Tongue (tissue), 3 donors: ENCODE measurements at places on chromosomes 4 and X. TPM values are rescaled to one million over a fixed set of nuclear protein-coding genes. Genes with fewer than 3 reads are reported as not detected.

GRCh38 chr4:142556570-142557238 lies 289.4 kb downstream of the INPP4B start:
- no peak for DNase-seq

GRCh38 chrX:107683124-107683895 lies 55.0 kb downstream of the PRPS1 start:
- no peak for DNase-seq

CLDN34 gene
- not detected for total RNA-seq

HSD17B13 gene
- total RNA-seq = not detected

GNRHR gene
- not detected for total RNA-seq

CSN1S1 gene
- not detected for total RNA-seq

NLGN3 gene
- 3.7 TPM for total RNA-seq

DNA sequence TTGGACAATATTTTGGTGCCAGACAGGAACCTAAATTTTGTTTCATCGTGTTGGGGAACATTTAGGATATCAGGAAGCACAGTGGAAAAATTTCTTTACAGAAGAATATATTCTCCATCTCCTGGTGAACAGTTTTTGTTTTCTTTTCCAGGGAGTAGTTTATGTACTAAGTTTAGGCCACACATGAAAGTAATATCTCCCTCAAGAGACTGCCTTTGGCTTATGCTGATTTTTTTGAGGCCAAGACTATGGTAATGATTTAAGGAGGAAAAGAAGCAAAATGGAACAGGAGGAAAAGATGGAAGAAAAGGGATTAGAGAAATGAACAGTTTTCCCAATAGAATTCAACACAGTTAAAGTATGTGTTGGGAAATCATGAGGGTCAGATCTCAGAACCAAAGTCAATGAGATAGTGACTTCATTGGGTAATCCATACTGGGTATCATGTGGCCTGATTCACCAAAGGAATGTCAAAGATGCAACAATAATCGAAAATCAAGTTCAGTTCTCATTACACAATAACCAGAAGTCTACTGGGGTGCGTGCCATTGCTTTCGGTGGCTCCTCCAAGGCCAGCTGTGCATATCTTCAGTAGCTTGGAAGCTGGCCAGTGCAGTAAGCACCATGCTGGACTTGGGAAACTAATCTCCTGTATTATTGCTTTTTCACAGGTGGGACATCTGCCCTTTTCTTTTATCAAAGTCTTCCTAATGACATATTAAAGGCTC lies 234.8 kb downstream of the COL25A1 start:
- DNase-seq = peak; percentile 79

PAGE2B gene
- not detected for total RNA-seq

DNA sequence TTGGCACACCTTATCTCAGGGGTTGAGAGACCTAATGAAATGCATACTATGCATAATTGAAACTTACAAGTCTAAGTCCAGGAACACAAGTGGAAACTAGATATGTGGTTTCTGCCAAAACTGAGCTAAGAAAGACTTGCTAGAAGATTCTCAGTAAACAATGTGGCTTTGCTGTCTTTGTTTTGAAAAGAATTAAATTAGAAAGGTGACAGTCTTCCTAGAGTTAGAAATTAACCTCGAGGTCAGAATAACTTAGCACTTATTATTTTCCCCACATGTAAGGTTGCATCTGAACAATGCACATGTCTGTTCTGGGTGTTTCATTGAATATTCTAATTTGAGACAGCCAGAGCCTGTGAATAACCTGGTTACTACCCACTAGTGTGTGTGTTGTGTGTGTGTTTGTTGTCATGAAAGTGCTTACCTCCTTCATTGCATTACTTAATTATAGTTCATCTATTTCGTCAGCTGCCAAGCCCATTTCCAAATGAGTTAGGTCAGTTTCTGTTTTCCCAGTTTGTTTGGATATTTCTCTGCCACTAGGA lies 1.5 kb downstream of the EREG start:
- no peak for DNase-seq

RS1 gene
- not detected for total RNA-seq

GRCh38 chr4:1887052-1887451 lies 15.9 kb downstream of the NSD2 start:
- DNase-seq = no peak

GRCh38 chr4:38601244-38601915 lies 62.6 kb upstream of the KLF3 start:
- DNase-seq = no peak

DNA sequence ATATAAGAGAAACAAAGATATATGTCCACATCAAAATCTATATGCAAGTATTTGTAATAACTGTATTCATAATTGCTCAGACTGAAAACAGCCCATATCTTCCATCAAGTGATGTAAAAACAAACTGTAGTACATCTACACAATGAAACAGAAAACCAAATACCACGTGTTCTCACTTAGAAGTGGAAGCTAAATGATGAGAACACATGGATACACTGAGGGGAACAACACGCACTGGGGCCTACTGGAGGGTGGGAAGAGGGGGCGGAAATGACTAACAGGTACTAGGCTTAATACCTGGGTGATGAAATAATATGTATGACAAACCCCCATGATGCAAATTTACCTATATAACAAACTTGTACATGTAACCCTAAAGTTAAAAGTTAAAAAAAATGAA lies 42.7 kb downstream of the UBA6 start:
- DNase-seq = no peak
